Inflammatory macrophage treated with lipopolysaccharide for 1 hour (primary cell): ENCODE measurements at places on chromosomes 1 and 21.

DNA sequence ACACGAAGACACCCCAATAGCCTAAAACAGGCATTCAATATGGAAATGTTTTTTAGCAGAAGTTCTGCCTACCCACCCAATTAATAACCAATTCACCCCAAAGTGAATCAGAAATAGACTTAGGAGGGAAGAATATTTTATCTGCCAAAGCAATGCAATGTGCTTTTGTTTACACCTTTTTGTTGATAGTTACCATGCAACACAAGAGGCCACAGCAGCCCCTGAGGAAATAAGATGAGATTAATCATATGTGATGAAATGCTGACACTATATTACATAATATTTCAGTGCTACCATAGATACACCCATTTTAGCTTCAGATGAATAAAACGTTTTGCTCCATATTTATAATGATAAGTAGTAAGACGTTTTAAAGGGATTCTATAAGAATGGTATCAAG is 60.9 kb upstream of the RGS2 start:
- peak; percentile 2 for DNase-seq

DNA sequence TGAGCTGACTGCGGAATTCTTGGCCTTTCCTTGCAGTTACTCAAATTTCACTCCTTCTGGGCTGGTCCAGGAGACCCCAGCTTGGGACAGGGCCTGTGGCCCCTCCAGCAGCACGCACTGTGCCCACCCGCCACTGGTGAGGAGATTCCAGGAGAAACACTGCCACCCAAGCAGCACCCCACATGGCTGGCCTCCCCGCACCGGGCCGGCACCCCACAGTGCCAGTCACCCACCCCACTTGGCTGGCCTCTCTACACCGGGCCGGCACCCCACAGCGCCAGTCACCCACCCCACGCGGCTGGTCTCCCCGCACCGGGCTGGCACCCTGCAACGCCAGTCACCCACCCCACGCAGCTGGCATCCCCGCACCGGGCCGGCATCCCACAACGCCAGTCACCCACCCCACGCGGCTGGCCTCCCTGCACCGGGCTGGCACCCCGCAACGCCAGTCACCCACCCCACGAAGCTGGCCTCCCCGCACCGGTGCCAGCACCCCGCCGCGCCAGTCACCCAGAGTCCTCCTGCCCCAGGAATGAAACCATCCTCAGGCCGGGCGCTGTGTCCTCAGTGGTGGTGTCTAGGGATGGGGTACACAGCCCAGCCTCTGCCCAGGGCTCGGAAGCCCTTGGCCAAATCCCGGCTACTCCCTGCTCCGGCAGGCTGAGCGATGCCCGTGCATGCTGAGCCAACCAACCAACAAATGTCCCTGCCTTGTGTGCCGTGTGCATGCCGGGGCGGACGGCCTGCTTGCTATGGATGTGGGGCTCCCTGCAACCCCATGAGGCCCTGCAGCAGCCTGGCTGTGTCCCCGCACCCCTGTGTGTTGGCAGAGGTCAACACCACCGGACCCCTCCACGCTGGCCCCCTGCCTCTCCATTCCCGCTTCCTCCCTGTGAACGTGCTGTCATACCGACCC is 38.6 kb upstream of the TSPEAR start:
- DNase-seq: no peak

GRCh38 chr1:101929343-101929742 is 67.4 kb downstream of the OLFM3 start:
- DNase-seq: no peak

DNA sequence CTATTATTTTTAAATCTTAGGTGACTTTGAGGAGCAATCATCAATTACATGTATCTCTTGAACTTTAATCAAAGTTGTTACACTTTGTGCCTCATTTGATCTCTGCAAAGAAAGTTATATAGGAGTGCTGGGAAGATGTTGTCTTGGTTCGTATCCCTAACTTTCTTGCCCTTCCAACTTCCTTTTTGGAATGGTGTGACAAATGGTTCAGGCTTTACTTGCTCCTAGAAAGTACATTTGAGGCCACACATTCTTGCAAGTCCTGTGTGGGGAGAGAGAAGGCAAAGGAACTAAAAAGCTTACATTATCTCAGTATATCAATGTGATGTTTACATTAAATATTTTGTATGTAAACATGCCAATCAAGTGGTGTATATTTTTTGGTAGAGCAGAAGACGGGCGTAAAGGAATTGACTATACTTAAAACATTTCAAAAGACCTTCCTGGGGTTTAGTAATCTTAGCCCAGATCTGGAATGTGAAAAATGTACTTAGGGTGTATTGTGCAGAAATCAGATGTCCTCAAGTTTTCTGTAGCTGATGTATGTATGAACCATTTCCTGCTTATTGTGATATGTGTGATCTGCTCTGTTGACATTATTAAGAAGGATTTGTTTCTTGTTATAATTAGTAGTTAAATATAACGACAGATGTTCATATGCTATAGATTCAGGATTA is 59.2 kb downstream of the USP25 start:
- DNase-seq: no peak

DNA sequence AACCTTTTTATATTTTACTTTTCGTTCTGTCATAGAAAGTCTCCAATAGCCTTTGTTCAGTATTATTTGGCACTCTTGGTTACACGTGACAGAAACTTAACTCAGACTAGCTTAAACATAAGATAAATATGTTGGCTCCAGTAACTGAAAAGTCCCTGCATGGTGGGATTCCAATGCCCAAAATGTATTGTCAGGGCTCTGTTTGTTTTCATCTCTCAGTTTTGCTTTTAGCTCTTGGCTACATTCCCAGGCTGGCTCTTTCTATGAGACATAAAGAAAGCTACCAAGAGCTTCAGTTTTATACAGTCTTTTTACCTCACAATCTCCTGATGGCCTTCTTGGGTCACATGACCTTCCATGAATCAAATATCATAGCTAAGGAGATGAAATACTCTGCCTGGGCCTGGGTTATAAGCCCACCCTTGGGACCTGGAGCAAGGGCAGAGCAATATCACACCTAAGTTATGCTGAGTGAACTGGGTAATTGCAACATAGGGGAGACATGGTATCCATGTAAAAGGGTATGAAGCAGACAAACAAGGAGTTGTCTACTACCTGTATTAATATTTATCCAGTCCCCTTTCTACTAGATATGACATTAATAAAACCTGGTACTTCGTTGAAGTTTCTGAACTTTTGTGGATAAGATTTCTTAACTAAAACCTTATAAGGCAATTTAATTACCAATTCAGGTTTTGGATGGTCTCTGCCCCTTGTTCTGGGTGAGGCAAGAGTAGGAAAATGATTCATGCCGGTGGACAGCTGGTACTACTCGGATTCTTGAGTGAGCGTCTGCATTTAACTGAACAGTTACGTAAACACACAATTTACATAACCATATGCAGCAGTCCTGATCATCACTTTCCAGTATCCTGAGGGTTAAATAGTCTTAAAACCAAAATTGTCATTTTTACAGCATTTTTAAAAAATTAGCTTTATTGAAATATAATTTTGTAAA is 442.3 kb downstream of the GPATCH2 start:
- no peak for DNase-seq

DNA sequence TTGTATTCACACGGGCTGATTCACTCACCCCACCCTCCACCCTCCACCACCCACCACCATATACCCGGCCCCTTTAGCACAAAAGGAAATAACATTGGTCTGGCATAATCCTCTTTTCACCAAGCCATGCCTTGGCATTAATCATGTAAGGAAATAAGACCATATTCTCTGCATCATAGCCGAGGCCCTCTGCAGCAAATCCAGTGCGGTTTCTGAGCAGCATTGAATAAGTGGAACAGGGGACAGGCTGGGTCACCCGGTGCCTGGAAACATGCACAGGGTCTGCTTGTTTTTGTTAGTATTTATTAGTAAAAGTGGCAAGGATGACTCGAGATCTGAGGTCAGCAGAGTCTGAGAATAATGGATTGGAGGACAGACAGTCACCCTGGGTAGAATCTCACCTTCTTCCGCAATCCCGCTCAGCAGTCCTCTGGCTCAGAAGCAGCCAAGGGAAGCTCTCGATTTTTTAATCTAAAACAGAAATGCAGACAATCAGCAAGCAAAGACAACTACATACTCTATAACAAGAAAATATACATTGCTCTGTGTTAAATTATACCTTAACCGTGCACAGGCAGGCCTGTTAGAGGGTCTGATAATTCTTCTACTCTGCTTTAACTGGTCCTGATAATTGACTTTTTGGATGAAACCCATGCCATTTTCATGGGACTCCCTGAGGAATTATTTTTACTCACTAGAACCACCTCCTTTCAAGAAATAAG is 52.4 kb upstream of the CDC42BPA start:
- no peak for DNase-seq

DNA sequence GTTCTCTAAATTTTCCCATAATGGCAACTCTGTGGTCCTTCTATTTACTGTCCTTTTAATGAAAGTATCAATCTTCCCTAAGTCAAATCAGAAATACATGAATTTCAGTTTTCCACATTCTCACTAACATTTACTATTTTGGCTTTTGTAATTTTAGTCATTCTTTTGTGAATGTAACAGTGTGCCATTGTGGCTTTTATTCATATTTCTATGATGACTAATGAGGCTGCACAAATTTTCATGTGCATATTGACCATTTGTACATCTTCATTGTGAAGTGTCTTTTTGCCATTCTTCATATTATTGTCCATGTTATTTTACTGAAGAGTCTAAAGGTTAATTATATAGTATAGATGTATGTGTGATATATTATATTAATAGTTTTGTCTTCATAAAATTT is 431.0 kb upstream of the BRINP3 start:
- no peak for DNase-seq

DNA sequence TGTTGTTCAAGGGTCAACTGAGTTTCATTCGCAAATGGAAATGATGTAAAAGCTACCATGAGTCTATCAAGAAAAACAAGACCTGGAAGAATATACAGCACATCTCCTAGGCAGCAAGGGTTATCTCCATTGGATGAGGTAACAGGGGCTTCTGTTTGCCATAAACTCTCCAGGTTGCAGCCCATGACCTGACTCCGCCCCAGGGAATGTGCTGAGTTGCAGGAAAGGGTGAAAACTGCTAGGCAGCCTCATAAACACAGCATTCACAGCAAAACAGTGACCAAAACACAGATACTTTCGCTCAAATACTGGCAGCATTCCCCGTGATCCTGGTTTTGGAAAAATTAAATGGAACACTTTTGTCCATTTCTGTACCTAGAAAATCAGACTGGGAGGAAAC is 20.2 kb upstream of the ACTA1 start:
- DNase-seq: no peak

DNA sequence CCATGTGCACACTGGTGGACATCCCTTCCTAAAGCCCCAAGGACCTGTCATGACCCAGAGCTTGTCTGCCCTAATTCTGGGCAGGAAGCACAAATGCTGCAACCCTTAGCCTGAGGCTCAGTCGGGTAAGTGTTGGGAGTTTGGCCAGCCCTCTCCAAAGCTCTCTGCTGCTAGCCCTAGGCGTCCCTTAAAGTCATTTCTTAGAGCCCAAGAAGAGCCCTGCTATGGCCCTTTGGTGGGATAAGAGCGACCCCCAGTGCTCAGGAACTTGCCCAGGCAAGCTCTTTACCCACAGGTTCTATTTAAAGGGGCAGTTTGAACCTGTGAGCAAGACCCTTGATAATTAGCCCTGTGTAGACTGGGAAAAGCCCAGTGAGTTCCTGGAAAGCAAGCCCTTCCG is 356.8 kb downstream of the RRAGC start:
- DNase-seq: no peak

DNA sequence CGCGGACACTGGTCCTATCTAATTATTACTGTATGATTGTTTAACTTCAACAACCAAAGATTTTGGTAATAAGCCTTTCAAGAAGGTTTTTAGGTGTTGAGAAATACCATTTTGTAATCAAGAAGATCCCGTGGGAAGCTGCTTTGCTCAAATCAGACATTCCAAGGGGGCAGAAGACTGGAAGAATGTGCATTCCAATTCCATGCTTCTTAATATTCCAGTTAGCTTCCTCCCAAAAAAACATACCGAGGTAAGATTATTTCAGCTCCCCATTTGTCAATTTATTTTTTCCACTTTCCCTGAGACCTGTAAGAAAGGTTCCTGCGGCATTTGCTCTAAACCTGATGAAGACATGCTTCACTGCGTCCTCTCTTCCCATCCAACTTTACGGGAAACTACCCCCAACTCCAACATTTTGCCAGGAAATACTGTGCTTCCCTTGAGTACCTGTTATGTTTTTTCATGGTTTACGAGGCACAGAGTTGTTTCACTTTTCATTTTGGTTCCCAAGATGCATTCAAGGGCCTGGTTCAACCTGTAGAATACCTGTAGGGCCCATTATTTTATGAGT is 4.1 kb downstream of the CNN3 start:
- DNase-seq: no peak

DNA sequence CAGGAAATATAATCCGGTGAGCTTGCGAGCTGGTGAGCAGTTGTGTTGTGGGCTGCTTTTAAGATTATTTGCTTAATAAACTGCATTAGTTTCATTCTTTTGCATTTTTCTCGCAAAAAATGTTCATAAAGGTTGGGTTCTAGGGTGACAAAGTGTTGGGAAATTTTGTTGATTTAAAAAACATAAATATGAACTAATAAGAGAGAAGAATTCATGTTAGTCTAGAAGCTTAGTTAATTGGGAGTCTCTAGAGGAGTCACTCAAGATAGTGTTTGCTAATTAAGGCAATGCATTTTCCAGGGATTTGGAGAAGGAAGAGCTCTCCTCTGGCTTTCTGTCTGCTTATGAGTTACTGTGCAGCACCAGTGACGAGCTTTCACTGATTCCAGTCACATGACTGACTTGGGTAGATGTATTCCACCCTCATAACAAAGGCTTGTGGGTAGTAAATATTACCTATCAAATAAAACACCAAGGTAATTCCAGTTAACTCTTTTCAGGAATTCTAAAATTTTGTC is 417.0 kb downstream of the PTBP2 start:
- no peak for DNase-seq

DNA sequence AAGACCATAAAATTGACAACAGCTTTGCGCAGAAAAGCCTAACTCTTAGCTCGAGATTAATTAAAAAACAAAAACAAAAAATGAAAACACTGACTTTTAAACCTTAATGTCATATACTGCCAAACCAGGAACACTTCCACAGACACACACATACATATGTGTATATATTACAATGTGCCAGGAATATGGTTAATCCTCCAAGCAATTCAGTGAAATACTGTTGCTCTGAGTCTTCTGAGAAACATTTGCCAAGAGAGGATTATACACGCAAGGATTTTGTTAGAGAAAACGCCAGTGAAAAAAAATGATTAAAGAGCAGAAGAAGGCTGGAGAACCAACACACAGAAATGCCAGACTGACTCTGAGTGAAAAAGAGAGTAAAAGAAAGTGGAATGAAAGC is 116.7 kb upstream of the CHRM3 start:
- DNase-seq: no peak

- peak; percentile 91 for DNase-seq
Observed at GRCh38 chr21:37251294-37251634, 15.9 kb downstream of the VPS26C start.

DNA sequence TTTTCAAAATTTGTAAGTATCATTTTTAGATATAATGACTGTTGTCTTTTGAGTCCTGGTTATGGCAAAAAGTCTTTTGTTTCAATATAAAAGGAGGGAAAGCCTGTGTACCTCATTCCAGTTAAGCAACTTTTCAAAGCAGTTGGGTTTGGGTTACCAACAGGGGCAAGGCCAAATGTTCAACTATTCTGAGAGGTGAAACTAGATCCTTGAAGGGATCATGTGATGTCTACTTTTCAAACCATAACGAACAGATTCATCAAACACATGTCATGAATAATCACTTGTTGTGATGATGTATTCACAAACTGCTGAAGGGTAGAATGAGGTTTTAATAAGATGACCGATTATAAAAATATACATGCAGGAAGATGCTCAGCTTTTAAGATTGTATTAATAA is 171.3 kb downstream of the HHAT start:
- no peak for DNase-seq
